ENCODE measurements at places on chromosomes 6 and 20.

DNA sequence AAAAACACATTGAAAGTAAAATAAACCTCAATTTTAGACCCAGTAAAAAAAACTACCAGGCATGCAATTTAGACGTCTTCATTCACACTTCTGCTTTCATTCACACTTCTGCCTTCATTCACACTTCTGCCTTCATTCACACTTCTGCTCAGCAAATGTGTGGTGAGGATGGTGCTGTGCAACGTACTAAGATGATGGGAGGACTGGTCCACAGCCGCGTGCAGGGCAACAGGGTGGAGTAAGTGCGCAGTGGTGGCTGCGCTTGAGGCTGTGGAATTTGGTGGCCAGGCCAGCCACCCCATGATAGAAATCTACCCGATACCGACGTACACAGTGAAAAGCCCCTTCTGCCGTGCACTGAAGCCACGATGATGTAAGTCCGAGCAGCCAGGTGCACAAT is 114.3 kb upstream of the CD93 start:
- DNase-seq: no peak

GRCh38 chr6:105619971-105620741 is 217.3 kb upstream of the PREP start:
- no peak for DNase-seq

DNA sequence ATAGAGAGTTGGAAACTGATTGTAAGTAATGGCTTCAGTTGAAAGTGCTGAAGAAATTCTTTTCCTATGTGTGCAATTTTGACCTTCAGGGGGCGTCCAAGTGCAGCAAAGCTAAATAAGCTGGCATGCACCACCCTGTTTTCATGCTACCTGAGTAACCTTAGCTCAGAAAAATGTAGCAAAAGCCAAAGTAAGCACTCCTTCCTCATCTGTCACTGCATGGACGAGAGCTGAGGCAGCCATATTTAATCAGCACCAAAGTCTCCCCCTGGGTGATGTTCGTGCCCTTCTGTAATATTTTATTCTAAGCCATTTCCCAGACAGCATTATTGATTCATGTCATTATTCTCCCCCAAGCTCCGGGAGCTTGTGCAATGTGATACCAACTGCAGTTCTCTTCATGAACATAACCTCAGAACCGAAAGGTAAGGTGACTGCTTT is 123.1 kb downstream of the RPS12 start:
- no peak for DNase-seq

DNA sequence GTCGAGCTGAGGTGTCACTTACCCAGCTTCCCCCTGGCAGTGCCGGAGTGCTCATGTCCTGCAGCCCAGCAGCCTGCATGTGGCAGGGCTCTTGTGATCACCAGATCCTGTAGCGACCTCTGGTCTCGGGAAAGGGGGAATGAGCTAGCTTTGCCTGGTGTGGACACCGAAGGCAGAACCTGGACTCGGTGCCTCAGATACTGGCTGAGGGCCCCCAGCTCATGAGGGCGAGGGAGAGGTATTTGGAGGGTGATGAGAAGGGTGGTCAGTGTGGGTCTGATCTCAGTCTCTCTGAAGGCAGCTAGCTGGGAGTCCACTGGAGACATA is 26.3 kb downstream of the SUN5 start:
- DNase-seq: no peak

GRCh38 chr6:170039156-170040114 is 251.4 kb downstream of the DLL1 start:
- no peak for DNase-seq

All from stimulated activated CD8-positive, alpha-beta memory T cell treated with anti-CD3 and anti-CD28 coated beads, Interleukin-7, amount 100 ng/mL, for 4 hours (primary cell).